ENCODE measurements at places on chromosomes 4 and X.
A peak's percentile ranks its signal among the peaks of the same experiment; 100 is the strongest.

DNA sequence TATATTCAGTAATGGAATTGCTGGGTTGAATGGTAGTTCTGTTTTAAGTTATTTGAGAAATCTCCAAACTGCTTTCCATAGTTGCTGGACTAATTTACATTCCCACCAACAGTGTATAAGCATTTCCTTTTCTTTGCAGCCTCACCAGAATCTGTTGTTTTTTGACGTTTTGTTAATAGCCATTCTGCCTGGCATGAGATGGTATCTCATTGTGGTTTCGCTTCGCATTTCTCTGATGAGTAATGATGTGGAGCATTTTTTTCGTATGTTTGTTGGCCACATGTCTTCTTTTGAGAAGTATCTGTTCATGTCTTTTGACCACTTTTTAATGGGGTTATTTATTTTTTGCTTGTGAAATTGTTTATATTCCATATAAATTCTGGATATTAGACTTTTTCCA lies 13.6 kb upstream of the MAGED4B start:
- no peak for DNase-seq

DNA sequence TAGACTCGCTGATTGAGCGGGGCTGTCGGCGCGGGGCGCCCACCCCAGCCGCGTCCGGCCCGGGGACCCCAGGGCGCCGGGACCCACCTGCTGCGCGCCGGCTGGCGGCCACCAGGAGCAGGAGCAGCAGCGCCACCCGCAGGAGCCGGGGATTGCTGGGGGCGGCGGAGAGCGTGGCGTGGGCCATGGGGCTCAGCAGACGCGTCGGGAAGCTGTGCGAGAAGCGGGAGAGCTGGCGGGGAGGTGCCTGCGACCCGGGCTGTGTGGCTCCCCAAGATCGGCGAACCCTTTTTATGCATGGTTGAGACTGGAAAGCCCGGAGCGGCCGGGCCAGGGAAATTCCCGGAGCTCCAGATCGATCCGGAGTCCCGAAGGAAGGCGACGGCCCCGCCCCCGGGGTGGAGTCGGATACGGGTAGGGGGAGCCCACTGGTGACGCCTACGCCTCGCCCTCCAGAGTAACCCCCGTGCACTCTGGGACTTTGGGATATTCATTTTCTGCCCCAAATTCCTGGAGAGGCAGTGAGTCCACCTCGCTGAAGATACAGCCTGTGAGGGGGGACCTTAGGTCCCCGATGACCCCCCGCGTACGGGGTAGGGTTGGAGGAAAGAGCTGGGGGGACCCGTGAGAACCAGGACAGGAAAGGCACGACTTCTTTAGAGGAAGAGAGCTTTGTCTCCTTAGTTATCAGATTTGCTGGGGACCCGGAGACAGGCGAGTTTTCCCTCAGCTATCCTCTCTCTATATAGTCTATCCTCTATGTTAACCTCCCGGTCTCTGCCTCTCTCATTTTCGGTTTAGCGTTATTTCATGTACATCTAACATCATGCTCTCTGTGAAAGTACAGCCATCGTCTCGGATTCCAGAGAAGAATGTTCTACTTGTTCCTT lies at the start of gene CXCL3:
Gene CXCL3 (minus strand): TSS at position 265 of the 890 bp plus-strand sequence. CDS start 78 bp downstream, at position 187.
- DNase-seq: peak; percentile 57

DNA sequence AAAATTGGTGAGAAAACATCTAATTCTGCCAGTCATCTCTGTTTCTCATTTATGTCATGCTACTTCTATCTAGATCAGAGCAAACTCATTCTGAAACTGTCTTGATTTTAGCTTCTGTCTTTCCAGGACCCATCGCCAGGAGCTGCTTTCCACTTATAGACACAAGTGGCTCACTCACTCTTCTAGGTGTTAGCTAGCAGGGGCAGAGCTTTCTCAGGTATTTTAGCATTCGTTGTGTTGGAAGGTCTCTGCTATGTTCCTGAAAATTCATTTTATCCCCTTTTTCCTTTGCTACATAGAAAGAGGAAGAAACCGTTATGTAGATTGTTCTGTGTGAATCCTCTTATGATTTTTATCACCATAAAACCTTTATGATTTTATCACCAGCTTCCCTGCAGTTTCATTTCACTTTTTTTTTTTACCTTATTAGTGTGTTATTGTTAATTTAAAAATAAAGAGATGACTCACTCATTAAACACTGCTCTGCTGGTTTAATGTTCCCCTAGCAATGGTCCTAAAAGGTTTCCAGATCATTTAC lies 246.6 kb upstream of the AADAT start:
- DNase-seq: no peak

- DNase-seq: no peak
Observed at GRCh38 chr4:27081675-27082586, 221.3 kb downstream of the STIM2 start.

DNA sequence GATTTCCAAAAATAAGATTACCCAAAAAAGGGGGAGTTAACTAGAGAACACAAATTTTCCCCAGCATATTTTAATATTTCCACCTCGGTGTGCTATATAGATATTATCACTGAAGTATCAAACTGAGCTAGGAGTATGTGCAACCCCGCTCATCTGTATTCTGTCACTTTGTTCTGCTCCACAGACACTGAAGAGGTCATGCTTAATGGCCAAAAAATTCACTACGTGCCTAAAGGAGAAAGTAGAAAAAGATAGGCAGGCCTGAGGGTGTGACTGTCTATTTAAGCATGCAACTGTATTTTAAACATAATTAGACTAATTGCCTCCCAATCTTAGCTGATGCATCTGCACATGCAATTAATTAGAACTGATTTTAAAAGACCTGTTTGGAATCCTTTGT lies 24.5 kb downstream of the SH3RF1 start:
- DNase-seq: no peak

DNA sequence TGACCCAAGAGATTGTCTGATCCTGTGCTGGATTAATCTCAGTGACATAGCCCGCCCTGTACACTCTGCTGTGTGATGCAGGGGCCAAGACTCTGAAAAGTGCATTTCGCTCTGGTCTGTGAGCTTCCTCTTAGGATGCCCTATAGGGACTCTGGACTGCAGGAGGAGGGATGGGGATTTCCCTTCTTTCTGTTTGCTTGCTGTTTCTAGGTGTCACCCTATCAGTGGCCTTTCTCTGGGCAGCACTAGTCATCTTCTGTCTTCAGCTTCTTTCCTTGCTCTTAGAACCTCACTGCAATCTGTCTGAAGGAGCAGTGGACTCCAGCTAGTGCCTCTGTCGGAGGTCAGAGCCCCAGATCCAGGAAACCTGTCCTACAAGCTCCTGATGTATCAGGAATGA lies 34.5 kb upstream of the SCRG1 start:
- DNase-seq: no peak

- DNase-seq: no peak
Observed at GRCh38 chr4:10095296-10095991, 21.2 kb downstream of the WDR1 start.

DNA sequence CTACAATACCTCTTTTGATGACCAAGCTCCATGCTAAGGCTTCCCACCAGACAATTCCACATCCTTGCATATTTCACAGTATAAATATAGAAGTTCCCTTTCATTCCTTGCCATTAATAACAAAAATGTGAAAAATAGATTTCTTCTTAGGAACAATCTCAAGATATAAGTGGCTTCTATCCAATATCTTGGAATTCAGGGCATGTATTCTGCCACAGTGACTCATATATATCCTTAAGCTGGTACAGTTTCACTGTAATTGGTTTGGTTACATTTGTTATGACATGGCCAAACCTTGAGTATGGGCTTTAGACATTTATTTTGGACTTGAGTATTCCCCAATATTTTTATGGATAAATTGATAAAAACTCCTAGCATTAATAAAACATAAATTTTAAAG lies 181.7 kb upstream of the DDX53 start:
- no peak for DNase-seq

DNA sequence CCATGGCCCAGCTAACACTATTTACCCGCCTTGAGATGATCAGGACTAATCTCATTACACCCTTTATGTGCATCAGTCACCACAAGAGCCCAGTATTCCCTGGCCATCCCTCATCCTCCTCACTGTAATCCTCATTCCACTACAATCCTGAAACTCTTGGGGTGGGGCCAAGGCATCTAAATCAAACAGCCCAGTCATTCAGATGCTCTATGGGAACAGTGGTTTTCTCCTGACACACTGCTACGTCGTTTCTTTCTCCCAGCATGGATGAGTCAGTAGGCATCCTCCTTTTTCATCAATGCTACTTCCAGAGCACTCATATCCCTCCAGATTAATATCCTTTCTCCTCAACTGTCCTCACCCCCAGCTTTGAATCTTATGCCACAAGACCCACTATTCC lies 5.6 kb downstream of the SDAD1 start:
- DNase-seq: no peak

DNA sequence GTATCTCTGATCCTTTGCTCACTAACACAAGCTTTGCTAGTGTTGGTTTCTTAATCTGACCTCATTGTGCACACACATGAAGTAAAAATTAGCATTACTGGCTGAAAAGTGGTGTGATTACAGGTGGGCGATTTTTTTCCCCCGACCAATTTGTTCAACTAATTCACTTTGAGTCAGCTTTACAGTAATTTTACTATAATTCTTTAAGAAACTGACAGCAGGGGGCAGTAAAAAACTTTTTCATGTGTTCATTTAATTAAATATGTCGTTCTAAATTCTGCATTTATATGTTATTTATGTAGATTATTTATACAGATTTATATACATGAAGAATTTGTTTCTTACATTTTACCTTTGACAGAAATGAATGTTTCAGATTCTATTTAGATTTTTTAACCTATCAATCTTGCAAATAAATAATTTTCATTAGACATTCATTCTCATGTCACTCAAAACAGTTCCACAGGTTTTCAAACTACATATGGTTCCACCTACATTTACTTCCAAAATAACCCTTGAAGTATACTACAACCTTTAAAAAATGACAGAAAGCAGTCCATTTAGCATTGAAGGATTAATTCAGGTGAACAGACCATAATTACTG lies 17.5 kb downstream of the PALLD start:
- peak; percentile 54 for DNase-seq

- DNase-seq: no peak
Observed at GRCh38 chrX:51608766-51609165, 9.9 kb downstream of the CENPVL3 start.

DNA sequence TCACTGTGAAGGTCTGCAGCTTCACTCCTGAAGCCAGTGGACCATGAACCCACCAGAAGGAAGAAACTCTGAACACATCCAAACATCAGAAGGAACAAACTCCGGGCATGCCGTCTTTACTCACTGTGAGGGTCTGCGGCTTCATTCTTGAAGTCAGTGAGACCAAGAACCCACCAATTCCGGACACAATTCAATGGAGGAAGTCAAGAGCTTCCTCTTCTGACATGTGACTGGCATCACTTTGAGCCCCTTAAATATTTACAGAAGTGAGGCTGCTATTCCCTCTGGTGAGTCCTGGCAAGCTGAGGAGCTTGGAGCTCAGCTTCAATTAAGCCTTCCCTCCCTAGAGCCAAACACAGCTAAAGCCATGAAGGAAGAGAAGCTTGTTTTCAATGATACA lies 103.5 kb upstream of the SRD5A3 start:
- no peak for DNase-seq

DNA sequence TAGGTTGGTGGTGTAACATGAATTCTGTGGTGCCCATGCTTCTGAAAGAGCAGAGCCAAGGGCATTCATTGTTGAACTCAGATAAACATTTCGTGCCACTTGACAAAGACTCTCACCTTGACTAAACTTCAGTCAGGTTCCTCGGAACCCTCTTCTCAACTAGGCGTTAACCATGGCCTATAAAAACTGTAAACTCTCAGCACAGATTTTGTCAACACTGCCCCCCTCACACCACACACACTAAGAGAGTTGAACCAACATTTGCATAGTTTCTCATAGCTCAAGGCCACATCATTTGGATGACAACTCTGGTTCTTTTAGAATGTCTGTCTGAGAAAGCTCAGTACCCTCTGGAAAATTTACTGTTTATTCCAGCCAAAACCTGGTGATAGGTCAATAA lies 28.1 kb downstream of the CASP6 start:
- DNase-seq: no peak

GRCh38 chrX:29555465-29556091 lies 659.8 kb upstream of the MAGEB2 start:
- no peak for DNase-seq

GRCh38 chr4:168522356-168522755 lies 25.5 kb downstream of the PALLD start:
- DNase-seq: no peak

- DNase-seq: no peak
Observed at GRCh38 chrX:107766470-107767150, 9.0 kb downstream of the TSC22D3 start.

DNA sequence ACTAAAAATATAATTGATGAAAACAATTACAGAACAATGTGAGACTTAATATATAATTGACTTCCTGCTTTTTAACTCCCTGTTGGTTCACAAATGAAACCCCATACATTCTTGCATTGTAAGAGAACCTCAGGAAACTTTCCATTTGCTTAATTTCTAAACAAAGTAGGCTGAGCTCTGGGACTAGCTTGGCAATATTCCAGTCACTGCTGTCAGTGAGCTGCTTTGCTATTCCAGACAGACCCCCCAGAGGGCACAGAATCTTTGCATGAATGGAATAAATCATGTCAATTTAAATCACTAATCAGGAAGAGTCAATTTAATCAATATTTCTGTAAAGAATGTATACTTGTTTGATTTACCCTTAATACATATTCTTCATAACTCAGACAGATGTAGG lies 110.6 kb downstream of the NEXMIF start:
- no peak for DNase-seq

DNA sequence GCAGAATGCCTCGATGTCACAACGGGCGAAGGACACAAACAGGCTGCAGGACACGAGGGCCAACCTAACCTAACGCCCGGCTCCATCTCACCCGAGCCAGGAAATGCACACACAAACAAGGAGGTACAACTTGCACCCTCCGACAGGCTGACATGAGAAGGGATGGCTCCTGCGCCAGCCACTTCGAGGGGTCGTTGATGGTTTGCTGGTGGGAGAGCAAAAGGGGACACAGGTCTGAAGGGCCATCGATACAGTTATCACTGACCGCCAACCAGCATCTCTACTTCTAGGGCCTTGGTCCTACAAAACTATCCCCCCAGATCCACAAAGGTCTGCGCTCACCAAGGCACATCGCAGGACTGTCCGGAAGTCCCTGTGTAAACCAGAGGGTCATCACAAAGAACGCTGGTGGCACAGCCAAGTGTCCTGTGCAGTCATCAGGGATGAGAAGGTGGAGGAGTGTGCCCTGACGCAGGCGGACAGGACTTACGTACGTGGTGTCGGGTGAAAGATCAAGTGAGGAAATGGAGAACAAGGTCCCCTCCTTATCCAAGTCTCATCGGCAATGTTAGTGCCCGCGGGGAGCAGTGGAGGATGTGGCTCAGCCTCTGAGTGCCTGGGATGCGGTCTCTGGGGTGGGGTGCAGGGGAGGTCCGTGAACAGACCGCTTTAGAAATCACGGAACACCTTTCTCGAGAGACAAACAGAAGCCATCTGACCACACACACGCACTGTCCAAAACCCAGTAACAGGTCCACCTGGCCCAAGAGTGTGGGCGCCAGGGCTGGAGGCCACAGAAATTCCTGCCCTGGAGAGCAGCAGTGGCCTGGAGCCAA lies 7.0 kb downstream of the MXD4 start:
- no peak for DNase-seq

- no peak for DNase-seq
Observed at GRCh38 chrX:107825698-107826237, at the start of gene MID2. Gene MID2 (plus strand): TSS chrX:107825866. CDS start chrX:107826427, 561 bp downstream.

All from NCI-H460 (cell line).